ENCODE measurements at places on chromosomes 1 and 21.

- DNase-seq = no peak
Observed at GRCh38 chr1:53258216-53258615, 19.9 kb upstream of the MAGOH start.

- DNase-seq = peak; percentile 75
Observed at GRCh38 chr1:39258146-39258924, 53.8 kb downstream of the MACF1 start.

GRCh38 chr1:216750031-216750627 is 26.9 kb upstream of the ESRRG start:
- DNase-seq = peak; percentile 7

GRCh38 chr1:8427493-8427892 is 109.6 kb downstream of the SLC45A1 start:
- no peak for DNase-seq

DNA sequence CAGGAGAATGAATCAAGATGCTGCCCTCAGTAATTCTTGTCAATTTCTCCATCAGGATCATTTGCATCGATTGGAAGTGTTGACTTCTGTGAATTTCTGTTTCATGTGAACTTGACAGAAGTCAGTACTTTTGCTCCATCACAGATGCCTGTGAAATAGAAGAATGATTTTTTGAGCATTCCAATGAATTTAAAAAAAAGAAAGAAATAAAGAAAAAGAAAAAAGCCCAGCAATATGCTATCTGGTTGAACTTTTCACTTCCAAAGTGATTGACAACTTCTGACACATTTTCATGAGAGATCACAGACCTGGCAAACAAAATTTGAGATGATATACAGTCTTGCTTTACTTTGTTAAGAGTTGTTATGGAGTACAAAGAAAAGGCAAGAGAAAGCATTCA is 175.3 kb downstream of the RWDD3 start:
- no peak for DNase-seq

DNA sequence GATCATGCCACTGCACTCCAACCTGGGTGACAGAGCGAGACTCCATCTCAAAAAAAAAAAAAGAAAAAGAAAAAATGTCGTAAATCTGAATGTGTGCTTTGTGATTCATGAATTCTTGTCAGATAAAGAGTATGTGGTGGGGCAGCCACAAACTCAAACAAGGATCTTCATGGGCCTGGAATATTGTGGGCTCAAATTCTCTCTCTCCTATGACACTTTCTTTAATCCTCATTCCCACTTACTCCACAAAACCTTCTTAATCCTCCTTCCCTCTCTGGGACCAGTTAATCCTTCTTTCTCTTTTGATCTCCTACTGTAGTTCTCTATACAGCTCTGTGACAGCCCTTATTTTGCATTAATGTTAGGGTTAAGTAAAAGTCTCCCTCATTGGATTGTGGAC is 112.3 kb downstream of the AK5 start:
- DNase-seq = no peak

- DNase-seq = peak; percentile 4
Observed at GRCh38 chr1:155207806-155208540, at the start of gene THBS3. Gene THBS3, minus strand, starts transcription at chr1:155207897. Its CDS starts 21 bp downstream, at chr1:155207876.

- DNase-seq = no peak
Observed at GRCh38 chr1:176141449-176141848, 65.6 kb downstream of the COP1 start.

All from HuH-7.5 (cell line).